ENCODE measurements at places on chromosomes 5 and 9.
A peak's percentile ranks its signal among the peaks of the same experiment; 100 is the strongest.

DNA sequence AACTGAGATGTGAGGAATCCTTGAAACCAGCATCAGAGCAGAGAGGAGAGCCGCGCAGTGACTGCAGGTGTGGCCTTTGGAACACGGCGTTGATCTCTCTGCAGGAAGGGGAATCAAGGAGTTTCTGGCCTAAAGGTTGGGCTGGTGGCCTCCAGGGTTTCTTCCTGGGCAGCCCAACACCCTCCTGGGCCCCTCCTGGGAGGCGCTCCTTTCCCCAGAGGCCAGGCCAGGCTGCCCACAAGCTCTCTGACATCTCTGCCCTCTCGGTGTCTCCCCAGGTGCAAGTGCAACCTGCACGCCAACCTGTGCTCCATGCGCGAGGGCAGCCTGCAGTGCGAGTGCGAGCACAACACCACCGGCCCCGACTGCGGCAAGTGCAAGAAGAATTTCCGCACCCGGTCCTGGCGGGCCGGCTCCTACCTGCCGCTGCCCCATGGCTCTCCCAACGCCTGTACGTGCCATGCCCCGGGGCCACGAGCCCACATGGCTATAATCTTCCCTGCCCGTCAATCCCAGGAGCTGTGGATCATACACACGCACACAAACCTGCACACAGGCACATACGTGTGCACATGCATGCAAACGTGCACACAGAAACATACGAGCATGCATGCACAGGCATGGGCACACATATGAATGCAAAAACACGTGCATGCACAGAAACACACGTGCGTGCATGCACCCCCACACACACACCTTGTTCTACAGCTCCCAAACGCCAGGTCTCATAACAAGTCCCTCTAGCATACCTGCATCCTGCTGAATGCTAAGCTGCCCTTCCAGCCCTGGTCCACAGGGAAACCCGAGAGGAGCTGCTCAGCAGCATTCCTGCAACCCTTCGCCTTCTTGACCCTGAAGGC lies 64.9 kb downstream of the NTNG2 start:
- DNase-seq = no peak

DNA sequence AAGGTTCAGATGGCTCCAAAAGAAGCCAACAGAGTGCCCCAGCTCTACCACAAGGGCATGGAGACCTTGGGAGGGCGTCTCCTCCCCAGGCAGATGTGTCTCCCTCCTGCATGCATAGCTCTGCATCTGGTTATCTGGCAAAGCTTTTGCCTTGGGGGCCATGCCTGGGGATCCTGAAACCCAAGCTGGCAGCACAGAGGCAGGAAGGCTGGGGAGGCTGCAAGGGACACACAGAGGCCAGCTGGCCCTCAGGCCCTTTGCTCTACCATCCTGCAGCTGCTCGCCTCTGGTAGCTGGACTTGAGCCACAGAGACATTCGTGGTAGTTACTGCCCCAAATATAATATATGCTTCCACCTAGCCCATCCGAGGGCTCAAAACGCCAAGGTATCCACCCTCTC lies 3.9 kb downstream of the SEPTIN8 start:
- no peak for DNase-seq

DNA sequence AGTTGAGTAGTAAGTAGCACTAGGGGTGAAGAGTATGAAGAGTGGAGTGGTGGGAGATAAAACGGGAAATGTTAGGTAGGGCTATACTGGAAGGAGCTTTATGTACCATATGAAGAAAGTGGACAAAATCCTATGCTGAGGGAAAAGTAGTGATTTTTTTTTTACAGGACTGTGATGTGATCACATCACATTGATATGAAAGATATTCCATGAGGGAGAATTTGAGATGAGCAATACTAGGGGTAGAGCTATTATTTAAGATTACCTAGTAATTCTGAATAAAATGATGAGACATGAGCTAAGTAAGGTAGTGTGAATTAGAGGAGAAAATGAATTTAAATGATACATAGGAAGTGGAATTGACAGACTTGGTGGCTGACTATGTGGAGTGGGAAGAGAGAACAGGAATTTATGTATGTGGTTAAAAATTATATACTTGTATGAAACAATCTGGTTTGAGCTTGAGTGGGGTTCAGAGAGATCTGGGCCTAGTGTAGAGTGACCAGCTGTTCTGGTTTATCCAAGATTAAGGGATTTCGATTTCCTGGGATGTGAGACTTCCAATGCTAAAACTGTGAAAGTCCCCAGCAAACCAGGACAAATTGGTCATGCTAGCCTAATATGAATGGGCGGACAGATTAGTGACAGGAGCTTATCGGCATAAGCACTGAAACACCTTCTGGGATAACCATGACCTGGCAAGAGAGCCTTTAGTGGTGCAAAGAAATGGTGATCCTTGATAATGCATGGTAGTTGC lies 29.3 kb upstream of the STOM start:
- no peak for DNase-seq

DNA sequence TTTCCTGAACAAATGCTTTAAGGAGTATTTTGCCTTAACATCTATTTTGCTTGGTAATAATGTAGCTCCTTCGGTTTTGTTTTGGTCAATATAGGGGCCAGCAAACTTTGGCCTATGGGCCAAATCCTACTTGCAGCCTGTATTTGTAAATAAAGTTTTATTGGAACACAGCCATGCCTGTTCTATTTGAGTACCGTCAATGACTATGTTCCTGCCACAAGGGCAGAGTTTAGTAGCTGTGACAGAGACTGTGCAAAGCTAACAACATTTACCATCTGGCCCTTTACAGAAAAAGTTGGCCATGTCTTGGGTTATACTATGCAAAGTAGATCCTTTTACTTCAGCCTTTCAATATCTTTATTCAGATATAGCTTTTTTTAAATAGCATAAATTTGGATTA lies 113.4 kb downstream of the NR3C1 start:
- DNase-seq = no peak

GRCh38 chr5:75608870-75609269 lies 2.4 kb upstream of the ANKDD1B start:
- no peak for DNase-seq

DNA sequence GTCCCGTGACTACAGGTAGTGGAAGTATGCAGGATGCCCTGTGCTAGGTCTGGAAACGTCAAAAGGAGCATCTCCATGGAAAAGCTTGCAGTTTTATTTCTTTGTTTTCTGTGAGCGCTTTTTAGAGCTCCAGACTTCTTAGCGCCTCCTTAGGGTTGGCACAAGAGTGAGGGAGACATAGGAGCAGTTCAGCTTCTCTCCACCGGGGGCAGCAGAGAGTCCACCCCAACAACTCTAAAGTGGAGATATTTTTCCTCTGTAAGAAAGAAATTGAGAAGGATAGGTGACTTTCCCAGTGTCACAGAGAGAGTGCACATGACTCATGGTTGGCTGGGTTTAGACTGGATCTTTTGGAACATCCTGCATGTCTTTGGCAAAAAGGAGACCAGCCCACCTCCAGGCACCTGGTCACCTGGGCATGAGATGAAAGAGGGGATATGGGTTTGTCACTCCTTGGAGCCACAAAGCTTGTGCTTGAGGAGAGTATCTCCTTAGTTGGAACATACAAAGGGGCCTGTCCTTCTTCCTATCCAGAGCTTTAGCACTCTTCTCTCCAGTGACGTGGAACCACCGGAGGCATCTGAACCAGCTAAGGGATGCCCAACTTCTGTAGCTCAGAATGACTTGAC lies 637.7 kb downstream of the SEMA5A start:
- DNase-seq = peak; percentile 21

GRCh38 chr5:32833663-32834062 lies 122.5 kb downstream of the NPR3 start:
- no peak for DNase-seq

DNA sequence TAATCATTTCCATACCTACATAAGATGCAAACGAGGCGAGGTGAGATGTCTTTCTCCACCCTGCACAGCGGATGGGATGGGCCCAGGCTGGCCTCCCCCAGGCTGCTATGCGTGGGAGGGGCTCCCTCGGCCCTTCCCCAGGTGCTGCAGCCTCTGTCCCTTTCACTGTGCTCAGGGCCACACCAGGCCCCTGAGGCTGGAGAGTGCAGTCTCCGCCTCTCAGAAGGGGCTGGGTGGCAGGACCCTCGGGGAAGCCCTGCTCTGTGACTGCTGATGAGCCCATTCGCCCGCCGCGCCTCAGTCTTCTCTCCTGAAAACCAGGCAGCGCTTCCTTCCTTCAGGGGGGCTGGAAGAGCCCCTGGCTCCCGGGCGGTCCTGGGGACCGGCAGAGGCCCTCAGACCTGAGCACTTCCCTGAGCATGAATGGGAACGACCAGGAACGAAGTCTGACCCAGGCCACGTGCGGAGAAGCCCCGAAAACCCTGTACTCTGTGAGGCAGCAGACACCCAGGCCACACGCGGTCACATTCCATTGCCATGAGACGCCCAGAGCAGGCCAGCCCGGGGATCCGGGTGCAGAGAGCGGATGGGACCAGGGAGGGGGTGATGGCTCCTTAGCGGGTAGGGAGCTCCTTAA lies 21.9 kb upstream of the NOTCH1 start:
- no peak for DNase-seq

DNA sequence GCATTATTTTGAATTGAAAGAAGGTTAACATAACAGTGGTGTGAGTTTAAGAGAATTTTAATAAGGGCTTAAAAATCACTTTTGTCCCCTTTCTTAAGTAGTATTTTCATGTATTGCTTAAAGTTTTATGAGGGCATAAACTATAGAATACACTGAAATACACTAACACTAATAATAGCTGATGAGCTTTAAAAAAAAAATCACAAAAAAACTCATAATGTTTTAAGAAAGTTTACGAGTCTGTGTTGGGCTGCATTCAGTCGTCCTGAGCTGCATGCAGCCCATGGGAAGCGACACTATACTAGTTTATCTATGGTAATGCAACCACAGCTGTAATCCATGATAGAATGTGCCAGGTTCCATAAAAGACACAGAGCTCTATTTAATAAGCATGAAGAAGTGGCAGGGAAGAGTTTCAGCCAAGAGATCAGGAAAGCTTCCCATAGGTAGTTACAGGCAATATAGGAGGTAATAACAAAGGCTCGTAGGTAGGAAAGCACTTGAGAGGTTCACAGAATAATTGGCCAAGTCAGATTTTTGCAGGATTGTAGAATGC lies 4.5 kb downstream of the SREK1IP1 start:
- no peak for DNase-seq

DNA sequence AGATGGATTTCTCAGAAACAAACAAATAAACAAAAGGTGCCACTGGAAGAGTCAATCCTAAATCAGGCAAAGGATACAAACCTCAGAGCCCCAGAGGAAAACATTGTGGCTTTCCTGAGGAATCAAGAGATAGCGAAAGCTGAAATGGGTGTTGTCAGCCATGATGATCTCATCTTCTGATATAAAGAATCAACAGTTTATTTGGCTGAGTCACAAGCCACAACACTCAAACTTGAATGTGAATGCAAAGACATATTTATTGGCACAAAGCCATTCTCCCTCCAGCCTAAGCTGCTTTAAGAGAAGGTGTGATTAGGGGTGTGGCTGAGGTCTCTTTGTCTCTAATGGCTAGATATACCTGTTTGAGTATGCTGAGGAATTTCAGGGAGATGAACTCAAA lies 73.3 kb upstream of the NREP start:
- DNase-seq = no peak

- DNase-seq = no peak
Measured at GRCh38 chr9:96050048-96050860, 174.8 kb downstream of the ERCC6L2 start.

GRCh38 chr9:96215841-96216240 lies 86.1 kb downstream of the HSD17B3 start:
- no peak for DNase-seq

DNA sequence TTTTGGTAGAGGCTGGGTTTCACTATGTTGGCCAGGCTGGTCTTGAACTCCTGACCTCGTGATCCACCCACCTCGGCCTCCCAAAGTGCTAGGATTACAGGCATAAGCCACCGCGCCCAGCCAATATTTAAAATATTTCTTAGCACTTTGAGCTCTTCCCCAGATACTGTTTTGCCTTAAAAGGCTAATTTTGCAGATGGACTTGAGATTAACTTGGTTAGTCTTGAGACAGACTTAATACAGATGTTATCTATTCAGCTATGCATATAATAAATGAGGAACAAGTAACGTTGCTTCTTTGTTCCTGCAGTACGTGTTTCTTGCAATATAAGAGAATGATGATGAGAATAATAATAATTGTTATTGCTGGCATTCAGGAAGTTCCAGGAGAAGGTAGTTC lies 56.3 kb downstream of the PCSK5 start:
- DNase-seq = no peak
